ENCODE measurements at places on chromosomes 12 and 14. TPM values are rescaled to one million over a fixed set of nuclear protein-coding genes. Genes with fewer than 3 reads are reported as not detected.

CNIH1 gene
- 127 TPM for polyA plus RNA-seq

FITM1 gene
- polyA plus RNA-seq, result 1.1 TPM

CD69 gene
- polyA plus RNA-seq, result 3.7 TPM

SMIM41 gene
- polyA plus RNA-seq, result 0.49 TPM

WNT5B gene
- polyA plus RNA-seq, result 7.4 TPM
